Mesothelial cell of epicardium (in vitro differentiated cells): ENCODE measurements at places on chromosomes 13 and 19. TPM values are rescaled to one million over a fixed set of nuclear protein-coding genes. Genes with fewer than 3 reads are reported as not detected.
A peak's percentile ranks its signal among the peaks of the same experiment; 100 is the strongest.

The TMC4 gene
- total RNA-seq, result 57.6 to 69.5 TPM (median 63.5 TPM) in 3 replicates

The ICAM4 gene
- 2.0 to 2.6 TPM (median 2.4 TPM) in 3 replicates for total RNA-seq

The SLC46A3 gene
- total RNA-seq, result 5.8 to 6.4 TPM (median 6.1 TPM) in 3 replicates

The EID2B gene
- 2.6 to 4.0 TPM (median 2.8 TPM) in 3 replicates for total RNA-seq

The CYP4F2 gene
- total RNA-seq, result not detected in 3 replicates

The LRRC63 gene
- total RNA-seq, result 0.38 to 0.42 TPM (median 0.42 TPM) in 3 replicates

The FRY gene
- 18.1 to 20.1 TPM (median 18.4 TPM) in 3 replicates for total RNA-seq

The CYP2A7 gene
- total RNA-seq, result not detected in 3 replicates

The PTH2 gene
- total RNA-seq, result not detected in 3 replicates

The NLRP11 gene
- not detected in 3 replicates for total RNA-seq

The RFPL4AL1 gene
- not detected in 3 replicates for total RNA-seq

The ZNF816 gene
- total RNA-seq, result 14.8 to 16.8 TPM (median 15.7 TPM) in 3 replicates

The ZNF471 gene
- total RNA-seq, result not detected in 3 replicates

DNA sequence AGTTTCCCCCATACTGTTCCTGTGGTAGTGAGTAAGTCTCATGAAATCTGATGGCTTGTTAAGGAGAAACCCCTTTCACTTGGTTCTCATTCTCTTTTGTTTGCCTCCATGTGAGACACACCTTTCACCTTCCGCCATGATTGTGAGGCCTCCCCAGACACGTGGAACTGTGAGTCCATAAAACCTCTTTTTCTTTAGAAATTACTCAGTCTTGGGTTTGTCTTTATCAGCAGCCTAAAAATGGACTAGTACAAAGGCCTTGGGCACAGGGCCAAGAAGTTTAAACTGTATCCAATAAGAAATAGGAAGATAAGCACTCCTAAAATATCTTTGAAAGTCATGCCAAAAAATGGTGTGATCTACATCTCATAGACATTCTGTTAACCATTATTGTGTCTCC is 176.9 kb downstream of the TBC1D4 start:
- peak overlapping the region; percentile 37 for H3K27ac ChIP-seq
- DNase-seq, result no peak
- H3K4me3 ChIP-seq, result no peak overlapping the region
- H3K4me1 ChIP-seq, result peaks cover 32% of the 10 kb centered on the region
- no peaks in the 10 kb centered on the region for H3K27me3 ChIP-seq

- no peaks in the 10 kb centered on the region for H3K4me1 ChIP-seq
- DNase-seq, result no peak
- no peak overlapping the region for H3K27ac ChIP-seq
- no peak overlapping the region for H3K4me3 ChIP-seq
- no peaks in the 10 kb centered on the region for H3K36me3 ChIP-seq
These were observed 5.4 kb upstream of the LILRB5 start for GRCh38 chr19:54262470-54262869.

DNA sequence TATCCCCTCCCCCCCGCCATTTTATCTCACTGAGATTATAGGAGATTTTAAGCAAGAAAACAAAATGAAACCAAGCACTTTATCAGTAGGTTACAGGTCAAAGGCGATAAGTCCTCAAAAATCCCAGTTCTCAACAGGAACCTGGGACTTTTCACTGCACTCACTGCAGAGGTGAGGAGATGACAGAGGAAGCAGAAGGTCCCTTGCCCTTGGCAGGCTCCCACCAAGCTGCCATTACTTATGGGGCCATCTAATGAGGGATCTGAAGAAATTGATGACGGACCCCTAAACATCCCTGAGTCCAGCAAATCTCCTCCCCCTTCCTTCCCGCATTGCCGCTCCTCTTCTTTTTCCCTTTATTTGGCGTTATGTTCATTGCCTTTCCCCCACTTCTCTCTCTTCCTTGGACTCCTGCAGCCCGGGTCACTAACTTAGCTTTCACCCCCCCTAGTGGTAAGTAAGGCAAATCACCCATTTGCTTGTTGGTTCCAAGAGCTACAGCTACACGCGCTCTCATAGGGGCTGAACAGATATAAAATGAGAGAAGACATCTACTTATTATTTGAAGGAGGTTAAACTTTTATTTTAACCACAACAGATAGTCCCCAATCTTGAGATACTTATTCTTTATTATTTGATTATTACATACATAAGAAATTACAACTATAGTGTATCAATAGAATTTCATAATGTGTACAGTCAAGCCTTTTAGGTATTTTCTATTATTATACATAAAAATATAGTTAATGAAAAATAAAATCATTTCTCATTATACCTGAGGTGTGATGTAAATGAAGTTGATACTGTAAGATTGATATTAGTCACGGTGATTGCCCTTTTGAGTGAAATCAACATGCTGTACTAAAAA is 52.0 kb upstream of the ARGLU1 start:
- no peak for DNase-seq
- H3K4me3 ChIP-seq, result peak overlapping the region; percentile 0
- H3K4me1 ChIP-seq, result peaks cover 28% of the 10 kb centered on the region
- no peaks in the 10 kb centered on the region for H3K27me3 ChIP-seq
- no peak overlapping the region for H3K27ac ChIP-seq
- H3K36me3 ChIP-seq, result no peaks in the 10 kb centered on the region

DNA sequence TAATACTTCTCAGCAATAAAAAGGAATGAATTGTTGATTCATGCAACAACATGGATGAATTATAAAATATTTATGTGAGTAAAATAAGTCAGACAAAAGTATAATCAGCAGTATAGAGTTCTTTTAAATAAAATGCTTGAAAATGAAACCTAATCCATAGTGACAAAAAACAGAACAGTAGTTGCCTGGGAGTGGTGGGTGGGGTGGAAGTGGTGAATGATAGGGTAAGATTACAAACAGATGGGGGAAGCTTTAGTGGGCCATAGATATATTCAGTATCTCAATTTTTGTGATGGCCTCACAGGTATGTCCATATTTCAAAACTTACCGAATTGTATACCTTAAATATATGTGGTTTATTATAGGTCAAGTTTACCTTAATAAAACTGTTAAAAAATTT is 124.9 kb upstream of the UBL3 start:
- H3K36me3 ChIP-seq, result no peaks in the 10 kb centered on the region
- H3K27ac ChIP-seq, result no peak overlapping the region
- H3K4me1 ChIP-seq, result no peaks in the 10 kb centered on the region
- no peak for DNase-seq
- no peak overlapping the region for H3K4me3 ChIP-seq

DNA sequence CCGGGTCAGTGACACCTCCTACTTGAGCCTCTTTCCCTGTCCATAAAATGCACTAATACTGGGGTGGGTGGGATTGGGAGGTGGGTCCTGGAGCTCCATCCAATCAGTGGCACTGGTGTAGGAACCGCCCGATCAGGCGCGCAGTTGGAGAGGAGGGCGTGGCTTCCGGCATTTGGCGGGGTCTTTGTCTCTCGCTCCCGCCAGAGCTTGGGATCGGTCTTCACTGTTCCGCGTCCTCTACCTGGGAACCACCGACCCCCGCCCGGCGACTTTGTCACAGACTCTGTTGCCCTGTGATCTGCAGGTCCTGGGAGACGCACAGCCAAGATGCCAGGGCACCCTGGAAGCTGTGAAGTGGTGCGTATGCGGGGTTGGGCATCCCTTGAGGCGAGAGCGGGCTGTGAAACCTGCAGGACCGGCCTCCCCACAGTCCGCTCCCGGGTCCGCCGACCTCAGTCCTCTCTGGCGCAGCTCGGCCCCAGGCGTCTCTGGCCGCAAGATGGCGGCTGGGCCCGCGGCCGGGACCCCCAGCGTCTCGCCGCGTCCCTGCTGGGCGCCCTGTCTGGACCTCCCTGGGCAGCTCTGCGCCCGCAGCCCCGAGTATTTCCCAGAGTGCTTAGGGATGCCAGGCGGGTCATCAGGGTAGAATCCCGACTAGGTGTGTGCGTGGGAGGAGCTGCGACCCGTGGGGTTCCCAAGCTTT is 41.6 kb upstream of the ZNF730 start:
- H3K27me3 ChIP-seq, result no peaks in the 10 kb centered on the region
- peaks cover 5% of the 10 kb centered on the region for H3K36me3 ChIP-seq
- peak overlapping the region; percentile 93 for H3K4me3 ChIP-seq
- peaks cover 22% of the 10 kb centered on the region for H3K4me1 ChIP-seq

GRCh38 chr19:42540071-42540553 is 11.8 kb upstream of the CEACAM1 start:
- H3K4me3 ChIP-seq, result no peak overlapping the region
- no peaks in the 10 kb centered on the region for H3K36me3 ChIP-seq
- peaks cover 4% of the 10 kb centered on the region for H3K4me1 ChIP-seq
- DNase-seq, result no peak
- no peaks in the 10 kb centered on the region for H3K27me3 ChIP-seq
- H3K27ac ChIP-seq, result no peak overlapping the region

DNA sequence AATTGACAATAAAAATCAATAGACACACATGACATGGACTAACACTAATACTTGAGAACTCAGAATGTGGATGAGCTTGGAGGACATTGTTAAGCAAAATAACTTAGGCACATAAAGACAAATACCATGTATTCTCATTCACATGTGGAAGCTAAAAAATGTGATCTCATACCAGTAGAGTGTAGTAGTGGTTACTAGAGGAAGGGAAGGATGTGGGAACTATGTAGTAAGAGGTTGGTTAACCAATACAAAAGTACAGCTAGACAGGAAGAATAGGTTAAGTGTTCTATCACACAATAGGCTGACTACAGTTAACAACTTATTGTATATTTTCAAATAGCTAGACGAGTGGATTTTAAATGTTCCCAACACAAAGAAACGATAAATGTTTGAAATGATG is 415.8 kb upstream of the KLF12 start:
- H3K4me3 ChIP-seq, result no peak overlapping the region
- no peak for DNase-seq
- no peaks in the 10 kb centered on the region for H3K27me3 ChIP-seq

DNA sequence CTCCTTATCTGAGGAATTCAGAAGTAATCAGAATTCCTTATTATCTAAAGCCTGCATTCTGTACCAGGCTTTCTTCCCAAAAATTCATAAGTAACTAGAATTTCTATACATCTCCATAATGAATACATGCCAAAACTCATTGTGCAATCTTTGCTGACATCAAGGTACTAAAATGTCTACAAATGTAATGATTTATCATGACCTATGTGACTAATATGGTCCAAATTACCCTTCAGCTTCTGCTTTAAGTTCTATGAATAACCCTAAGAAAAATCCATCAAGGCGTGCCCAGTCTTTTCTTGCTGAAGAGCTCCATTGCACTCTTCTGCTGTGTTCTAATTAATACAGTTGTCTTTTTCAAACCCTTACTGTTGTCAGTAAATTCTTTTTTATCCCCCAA is 58.5 kb upstream of the SLITRK1 start:
- H3K4me3 ChIP-seq, result no peak overlapping the region
- H3K36me3 ChIP-seq, result peaks cover 8% of the 10 kb centered on the region
- peaks cover 53% of the 10 kb centered on the region for H3K4me1 ChIP-seq

DNA sequence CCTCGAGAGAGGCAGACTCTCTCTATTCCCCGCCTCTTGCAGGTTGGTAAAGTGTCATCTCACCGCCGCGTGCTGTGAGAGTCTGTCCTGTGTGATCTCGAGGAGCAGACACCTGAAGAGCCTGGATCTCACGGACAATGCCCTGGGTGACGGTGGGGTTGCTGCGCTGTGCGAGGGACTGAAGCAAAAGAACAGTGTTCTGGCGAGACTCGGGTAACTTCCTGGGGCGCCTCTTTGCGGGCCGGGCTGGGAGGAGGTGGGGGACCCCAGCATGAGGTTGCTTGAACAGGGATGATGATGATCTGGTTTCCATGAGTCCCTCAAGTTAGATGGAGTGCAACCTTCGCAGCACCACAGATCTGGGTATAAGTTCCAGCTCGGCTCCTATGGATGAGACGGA is 67.0 kb downstream of the NLRP5 start:
- H3K27ac ChIP-seq, result no peak overlapping the region
- H3K27me3 ChIP-seq, result no peaks in the 10 kb centered on the region
- H3K4me3 ChIP-seq, result no peak overlapping the region
- no peak for DNase-seq

DNA sequence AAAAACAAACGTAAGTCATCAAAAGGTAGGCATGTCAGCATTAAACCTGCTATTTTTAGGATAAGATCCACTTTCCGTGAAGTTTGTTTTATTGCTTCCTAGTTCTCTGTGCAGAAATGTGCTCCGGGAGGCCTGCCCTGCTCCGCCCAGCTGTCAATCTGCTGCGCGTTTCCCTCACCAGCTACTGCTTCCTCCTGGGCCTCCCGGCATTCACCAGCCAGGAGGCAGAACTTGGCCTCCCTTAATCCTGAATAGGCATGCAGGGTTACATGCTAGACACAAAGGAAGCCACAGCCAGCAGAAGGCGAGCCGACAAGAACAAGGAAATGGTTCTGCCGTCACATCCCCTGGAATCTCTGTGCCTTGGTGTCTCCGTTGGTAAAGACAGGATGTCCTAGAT is 386.2 kb downstream of the IRS2 start:
- peaks cover 16% of the 10 kb centered on the region for H3K4me1 ChIP-seq
- no peak overlapping the region for H3K4me3 ChIP-seq
- H3K27me3 ChIP-seq, result no peaks in the 10 kb centered on the region
- H3K27ac ChIP-seq, result peak overlapping the region; percentile 86
- H3K36me3 ChIP-seq, result no peaks in the 10 kb centered on the region

GRCh38 chr19:33221638-33222037 is 4.0 kb downstream of the SLC7A10 start:
- DNase-seq, result no peak
- no peak overlapping the region for H3K27ac ChIP-seq
- H3K36me3 ChIP-seq, result peaks cover 2% of the 10 kb centered on the region
- H3K27me3 ChIP-seq, result peaks cover 55% of the 10 kb centered on the region
- no peak overlapping the region for H3K4me3 ChIP-seq

DNA sequence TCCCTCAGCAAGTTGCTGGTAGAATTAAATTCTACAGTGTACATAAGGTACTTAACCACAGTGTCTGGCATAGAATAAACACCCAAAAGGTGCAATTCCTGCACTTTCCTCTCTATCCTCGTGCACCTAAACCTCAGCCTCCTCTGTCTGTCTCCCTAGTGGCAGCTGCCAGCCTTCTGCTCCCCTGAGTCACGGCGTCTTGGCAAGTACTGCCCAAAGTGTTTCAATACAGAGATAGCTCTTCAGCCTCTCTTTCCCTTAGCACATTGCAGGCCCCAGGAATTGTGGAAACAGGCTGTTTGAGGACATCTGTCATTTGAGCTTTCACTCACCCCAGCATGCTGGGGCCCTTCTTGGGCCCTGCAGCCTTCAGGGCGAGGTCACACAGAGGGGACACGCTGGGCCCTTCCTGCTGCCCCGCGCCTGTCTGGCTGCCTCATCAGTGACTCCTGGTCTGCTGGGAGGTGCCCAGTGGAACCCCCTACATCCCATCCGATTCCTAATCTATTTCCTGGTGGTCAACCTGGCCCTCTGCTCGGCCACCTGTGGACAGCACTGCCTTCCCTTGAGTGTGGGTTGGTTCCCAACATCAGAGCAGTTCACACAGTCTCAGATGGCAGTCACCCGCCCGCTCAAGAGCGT is 19.3 kb downstream of the COL4A2 start:
- no peak overlapping the region for H3K4me3 ChIP-seq
- DNase-seq, result no peak
- no peaks in the 10 kb centered on the region for H3K27me3 ChIP-seq
- peak overlapping the region; percentile 72 for H3K27ac ChIP-seq
- H3K4me1 ChIP-seq, result peaks cover 43% of the 10 kb centered on the region

- H3K4me1 ChIP-seq, result peaks cover 20% of the 10 kb centered on the region
- H3K27ac ChIP-seq, result no peak overlapping the region
- H3K36me3 ChIP-seq, result peaks cover 15% of the 10 kb centered on the region
- no peaks in the 10 kb centered on the region for H3K27me3 ChIP-seq
- H3K4me3 ChIP-seq, result no peak overlapping the region
- no peak for DNase-seq
These were observed 21.6 kb downstream of the LSM14A start for GRCh38 chr19:34193876-34194275.
